ENCODE measurements at places on chromosomes 13 and 19.

DNA sequence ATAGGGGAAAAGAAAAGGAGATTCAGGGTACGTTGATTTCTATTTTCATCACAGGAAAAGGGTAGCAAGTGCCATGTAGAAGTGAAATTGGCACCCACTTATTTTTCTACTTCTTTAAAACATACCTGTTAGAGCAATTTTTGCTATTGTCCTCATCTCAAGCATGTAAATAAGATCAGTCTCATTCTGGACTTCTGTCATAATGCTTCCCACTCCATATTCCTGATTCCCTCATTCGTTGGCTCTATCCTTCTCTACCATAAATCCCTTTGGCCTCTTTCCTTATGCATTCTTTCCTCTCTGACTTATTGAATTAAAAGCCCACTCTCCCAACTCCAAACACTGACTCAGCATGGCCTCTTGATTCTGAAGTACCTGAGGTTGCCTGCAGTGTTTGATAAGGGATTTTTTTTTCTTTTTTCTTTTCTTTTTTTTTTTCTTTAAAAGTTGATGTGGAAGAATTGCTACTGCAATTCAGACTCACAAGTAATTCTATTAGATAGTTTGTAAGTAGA, 465.7 kb downstream of the SLITRK6 start:
- DNase-seq = no peak

DNA sequence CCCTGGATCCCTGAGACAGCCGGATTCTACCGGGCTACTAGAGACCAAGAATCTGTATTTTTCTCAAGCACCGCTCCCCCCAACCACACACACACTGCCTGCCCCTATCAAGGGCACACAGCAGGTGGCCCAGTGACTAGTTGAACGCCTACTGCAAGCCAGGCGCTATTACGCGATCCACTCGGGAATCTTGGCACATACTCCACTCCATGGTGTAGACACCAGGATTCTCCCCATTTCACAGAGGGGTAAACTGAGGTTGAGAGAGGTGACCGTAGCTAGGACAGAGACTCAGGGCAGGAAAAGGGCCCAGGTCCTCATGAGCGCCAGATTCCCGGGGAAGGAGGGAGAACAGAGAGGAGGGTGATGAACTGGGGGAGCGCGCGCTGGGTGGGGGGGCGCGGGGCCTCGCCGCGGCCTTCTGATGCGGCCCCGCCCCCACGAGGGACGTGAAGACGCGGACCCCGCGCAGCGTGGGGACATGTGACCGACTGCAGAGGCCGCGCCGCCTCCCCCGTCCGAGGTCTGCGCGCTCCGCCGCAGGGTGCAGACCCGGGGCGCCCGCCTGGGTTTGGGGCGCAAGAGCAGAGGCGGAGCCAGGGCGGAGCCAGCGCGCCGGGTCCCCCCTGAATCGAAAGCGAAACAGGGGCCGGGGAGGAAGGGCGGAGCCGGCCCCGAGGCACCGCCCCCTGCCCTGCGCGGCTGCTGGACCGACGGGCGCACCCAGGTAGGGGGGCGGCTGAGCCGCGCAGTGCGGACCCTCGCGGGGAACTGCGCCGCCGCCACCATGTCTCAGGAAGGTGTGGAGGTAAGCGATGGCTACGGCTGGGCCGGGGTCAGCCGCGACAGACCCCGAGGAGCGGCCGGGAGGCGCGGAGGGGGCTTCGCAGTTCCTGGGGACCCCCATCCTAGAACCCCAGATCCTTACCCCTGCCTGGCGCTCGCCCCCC, at the start of gene SHFL:
SHFL (plus strand) TSS at position 677 of the 950 bp plus-strand sequence; CDS start at position 788, 111 bp downstream.
- no peak for DNase-seq

DNA sequence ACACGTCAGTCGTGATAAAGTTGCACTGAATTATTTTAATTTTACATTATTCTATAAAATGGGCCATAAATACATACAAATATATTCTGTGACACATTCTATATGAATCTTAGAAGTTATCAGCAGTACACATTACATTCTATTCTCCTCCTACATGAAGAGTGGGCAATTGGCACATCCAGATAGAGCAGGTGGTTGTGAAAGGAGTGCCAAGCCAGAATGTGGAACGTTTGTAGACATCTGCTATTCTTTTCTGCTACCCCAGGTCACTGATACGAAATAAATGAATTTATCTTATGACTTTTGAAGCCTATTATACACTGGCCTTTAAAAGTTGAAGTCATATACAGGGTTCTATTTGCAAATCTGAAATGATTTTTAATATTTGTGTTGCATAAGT, 373.2 kb downstream of the PCDH17 start:
- DNase-seq = no peak

GRCh38 chr19:56085571-56086275, 35.4 kb downstream of the ZNF787 start:
- DNase-seq = no peak

- no peak for DNase-seq
Measured at GRCh38 chr13:81714513-81714912, 1373.6 kb upstream of the SPRY2 start.

DNA sequence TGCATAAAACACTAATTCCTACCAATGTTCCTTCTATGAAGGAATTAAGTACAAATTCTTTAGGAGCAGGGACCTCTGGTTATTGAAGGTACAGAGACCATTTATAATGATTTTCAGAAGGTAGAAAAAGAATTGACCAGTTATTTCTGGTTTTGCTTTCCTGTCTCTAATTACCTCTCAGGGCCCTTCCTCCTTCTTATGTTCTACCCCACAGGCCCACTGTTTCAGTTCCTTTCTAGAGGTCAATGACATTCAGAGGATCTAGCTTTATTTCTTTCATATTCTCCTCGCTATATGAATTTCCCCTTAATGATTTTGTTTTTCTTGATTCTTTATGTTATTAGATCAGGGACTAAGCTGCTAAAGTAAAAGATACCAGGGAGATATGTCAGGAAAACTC, 345.0 kb upstream of the SPRY2 start:
- no peak for DNase-seq

GRCh38 chr13:57114945-57115344, 25.8 kb upstream of the PRR20A start:
- DNase-seq = no peak

GRCh38 chr13:114064450-114065140, 67.8 kb downstream of the RASA3 start:
- no peak for DNase-seq

DNA sequence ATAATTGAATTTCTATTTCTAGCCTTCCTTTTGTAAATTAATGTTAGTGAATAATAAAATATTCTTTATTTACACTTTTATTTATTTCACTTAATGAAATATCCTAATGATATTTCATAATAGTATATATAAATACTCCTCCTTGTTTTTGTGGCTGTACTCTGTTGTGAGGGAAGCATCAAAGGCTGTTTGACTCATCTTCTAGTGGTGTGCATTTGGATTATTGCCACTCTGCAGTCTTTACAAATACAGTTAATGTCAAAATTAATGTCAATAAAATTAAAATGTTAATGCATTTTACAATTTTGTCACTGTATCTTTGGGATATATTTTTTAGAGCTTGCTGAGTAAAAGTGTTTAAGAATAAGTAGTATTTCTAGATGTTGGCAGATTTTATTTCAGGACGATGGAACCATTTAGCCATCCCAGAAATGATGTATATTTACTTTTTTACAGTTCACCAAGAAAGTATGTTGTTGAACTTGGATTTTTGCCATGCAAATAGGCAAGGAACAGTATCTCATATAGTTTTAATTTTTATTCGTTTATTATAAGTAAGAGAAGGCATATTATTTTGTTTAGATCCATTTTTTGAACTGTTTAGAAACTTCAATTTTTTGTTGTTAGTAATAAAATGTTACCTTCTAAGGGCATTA, 281.2 kb upstream of the SLITRK6 start:
- DNase-seq = no peak

DNA sequence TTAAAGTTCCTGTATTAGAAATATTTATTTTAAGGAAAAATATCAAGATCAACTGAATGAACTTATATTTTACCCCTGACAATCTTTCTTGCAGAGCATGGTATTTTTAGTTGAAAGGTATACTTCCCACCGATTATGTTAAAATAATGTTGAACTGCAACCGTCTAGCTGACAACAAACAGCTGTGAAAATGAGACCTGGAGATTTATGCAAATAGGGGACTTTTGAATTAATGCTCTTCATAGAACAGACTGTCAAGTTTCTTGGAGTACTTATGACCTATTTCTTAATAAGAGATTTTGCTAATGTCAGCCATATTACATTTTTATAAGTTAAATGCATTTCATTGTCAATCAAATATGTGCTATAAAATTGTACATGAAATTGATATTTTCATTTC, 210.9 kb downstream of the NALCN start:
- DNase-seq = no peak

- no peak for DNase-seq
Measured at GRCh38 chr19:35347930-35348298, 212 bp downstream of the FFAR1 start.

GRCh38 chr19:16889366-16889882, 625 bp downstream of the F2RL3 start:
- DNase-seq = no peak

DNA sequence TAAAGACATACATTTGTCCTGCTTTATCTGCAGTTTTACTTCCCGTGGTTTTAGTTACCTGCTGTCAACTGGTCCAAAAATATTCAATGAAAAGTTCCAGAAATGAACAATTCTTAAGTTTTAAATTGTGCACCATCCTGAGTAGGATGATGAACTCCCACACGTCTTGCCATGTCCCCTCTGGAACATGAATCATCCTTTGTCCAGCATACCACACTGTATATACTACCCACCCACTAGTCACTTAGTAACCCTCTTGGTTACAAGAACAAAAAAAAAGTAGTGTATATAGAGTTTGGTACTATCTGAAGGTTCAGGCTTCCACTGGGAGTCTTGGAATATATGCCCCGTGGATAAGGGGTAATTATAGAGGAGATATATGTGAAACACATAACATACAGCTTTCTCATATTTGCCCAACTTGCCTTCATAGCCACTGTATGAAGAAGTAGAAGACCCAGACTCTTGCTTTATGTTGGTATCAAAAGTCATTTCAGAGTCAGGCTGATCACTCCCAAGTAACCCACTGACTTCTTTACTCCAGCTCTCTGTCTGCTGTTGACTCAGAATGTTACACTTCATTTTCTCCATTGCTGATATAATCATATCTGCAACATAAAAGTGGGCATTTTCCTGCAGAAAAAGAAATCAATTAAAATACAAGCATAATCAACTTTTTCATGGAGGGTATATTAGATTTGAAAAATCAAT, 19.3 kb downstream of the RUBCNL start:
- DNase-seq = no peak

DNA sequence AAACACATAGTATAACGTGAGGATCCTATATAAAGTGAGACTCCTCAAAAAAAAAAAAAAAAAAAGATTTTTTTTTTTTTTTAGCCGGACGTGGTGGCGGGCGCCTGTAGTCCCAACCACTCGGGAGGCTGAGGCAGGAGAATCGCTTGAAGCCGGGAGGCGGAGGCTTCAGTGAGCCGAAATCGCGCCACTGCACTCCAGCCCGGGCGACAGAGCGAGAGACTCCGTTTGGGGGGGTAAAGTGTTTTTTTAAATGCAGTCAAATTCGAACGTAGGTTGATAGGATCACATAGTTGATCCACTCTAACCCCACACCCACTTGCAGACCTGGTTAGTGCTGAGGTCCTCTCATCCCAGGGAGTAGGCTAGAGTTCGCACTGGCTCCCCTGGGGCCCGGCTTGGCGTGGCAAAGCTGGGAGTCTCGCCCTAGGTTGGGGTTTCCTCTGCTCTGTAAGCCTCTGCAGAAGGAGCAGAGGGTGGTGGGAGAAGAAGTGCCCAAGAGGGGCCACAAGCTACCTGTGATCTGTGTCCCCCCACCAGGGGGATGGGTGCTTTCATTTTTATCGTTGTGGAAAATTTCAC, 6.5 kb downstream of the RNF225 start:
- DNase-seq = no peak

GRCh38 chr19:38875656-38876395, 2.2 kb downstream of the RINL start:
- no peak for DNase-seq

GRCh38 chr13:77048681-77049080, 21.7 kb upstream of the FBXL3 start:
- no peak for DNase-seq

DNA sequence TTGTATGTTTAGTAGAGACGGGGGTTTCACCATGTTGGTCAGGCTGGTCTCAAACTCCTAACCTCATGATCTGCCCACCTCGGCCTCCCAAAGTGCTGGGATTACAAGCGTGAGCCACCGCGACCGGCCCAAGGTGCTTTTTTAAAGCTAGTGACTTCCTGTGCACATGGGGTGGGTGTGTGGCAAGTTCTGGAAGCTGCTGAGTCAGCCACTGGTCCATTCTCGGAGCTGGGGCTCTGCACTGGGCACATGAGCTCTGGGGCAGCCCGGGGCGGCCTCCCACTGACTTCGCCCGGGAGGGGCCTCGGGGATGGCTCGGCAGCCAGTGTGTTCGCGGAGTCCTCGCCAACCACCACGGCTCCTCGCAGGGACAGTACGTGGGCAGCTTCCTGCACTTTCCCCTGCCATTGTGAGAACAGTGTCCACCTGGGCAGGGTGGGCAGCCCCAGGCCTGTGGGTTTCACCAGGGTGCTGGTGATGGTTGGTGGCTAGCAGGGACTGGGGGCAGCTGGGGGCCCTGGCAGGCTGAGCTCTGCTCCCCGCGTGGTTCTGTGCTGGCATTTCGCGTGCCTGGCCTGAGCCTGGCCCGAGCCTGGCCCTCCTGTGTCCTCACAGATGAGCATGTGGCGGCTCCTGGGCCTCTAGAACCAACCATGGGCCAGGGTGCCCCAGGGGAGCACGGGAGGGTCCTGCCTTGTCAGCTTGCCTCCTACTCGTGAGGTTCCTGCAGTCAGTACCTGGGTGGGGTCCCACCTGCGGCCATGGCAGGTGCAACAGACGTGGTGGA, 12.2 kb downstream of the CBARP start:
- DNase-seq = no peak

DNA sequence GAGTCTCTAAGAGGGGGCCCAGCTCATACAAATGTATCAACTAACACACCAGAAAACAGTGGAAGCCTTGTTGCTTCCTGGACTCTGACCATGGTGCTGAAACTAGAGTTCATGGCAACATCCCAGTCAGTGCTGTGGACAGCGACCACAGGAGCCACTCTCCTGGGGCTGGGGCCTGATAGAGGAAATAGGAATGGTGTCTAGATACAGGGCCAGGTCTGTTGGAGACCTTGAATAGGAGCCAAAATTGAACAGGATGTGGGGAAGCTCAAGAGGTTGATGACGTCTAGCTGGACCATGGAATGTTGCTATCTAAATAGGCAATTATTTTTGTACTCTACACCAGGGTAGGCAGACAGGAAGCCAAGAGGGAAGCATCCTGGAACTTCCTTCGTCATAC, 21.7 kb downstream of the LILRB4 start:
- no peak for DNase-seq

Measured in AG09309 (cell line).